Stimulated activated naive CD4-positive, alpha-beta T cell (primary cell): ENCODE measurements at places on chromosomes 4 and X.
A peak's percentile ranks its signal among the peaks of the same experiment; 100 is the strongest.

GRCh38 chrX:103338663-103339062 lies 8.6 kb downstream of the TCEAL7 start:
- DNase-seq, result no peak

GRCh38 chrX:129983575-129984110 lies 1.2 kb downstream of the BCORL1 start:
- peak; percentile 37 for DNase-seq

GRCh38 chr4:177528620-177529019 lies 86.4 kb upstream of the AGA start:
- no peak for DNase-seq

- DNase-seq, result no peak
These were observed 100.9 kb upstream of the RADX start for GRCh38 chrX:106510713-106511403.

- no peak for DNase-seq
These were observed 12.0 kb upstream of the GPR78 start for GRCh38 chr4:8568068-8568668.

DNA sequence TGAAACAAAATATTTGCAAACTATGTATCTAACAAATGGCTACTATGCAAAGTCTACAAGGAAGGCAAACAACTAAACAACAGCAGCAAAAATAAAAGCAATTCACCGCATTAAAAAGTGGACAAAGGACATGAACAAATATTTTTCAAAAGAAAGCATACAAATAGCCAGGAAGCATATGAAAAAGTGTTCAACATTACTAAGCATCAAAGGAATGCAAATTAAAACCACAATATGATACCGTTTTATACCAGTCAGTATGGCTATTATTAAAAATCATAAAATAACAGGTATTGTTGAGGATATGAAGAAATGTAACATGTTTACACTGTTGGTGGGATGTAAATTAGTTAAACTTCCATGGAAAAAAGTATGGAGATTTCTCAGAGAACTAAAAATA lies 1106.7 kb downstream of the PDHA2 start:
- no peak for DNase-seq

DNA sequence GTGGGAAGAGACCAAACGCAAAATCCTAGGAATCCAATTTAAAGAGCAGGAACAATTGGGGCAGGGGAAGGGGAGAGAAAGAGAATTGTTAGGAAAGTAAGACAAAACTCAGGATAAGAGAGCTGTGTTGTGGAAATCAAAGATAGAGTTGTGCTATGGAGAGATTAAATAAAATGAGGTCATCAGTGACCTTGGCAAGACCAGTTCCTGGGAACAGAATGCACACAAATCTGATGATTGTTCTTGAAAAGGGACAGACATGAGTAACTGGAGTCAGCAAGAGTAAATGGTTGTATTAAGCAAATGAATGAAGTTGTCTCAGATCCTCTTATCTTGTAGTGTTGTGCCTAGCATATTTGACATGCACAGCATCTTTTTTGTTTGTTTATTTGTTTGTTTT lies 267.4 kb downstream of the IL1RAPL1 start:
- DNase-seq, result no peak

DNA sequence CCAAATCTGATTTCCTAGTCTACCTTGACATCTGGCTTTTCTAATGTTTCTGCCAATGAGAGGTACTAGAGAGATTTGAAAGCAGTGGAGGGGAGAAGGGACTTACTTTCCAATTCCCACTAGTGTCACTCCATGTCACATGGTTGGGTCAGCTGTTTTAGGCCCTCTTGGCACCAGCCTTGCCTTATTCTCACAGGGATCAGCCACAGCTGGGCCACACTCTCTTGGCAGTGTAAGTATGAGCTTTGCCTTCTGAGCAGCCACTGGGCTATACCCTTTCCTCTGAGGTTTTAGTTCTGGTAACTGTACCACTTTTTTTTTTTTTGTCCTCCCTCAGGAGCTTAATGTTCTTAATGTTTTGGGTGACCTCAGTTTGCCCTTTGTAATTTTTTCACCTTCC lies 10.2 kb upstream of the ADH1C start:
- DNase-seq, result no peak

- no peak for DNase-seq
These were observed 177.1 kb downstream of the BMPR1B start for GRCh38 chr4:94934864-94935263.

- DNase-seq, result no peak
These were observed 16.5 kb downstream of the THAP6 start for GRCh38 chr4:75530556-75531322.

DNA sequence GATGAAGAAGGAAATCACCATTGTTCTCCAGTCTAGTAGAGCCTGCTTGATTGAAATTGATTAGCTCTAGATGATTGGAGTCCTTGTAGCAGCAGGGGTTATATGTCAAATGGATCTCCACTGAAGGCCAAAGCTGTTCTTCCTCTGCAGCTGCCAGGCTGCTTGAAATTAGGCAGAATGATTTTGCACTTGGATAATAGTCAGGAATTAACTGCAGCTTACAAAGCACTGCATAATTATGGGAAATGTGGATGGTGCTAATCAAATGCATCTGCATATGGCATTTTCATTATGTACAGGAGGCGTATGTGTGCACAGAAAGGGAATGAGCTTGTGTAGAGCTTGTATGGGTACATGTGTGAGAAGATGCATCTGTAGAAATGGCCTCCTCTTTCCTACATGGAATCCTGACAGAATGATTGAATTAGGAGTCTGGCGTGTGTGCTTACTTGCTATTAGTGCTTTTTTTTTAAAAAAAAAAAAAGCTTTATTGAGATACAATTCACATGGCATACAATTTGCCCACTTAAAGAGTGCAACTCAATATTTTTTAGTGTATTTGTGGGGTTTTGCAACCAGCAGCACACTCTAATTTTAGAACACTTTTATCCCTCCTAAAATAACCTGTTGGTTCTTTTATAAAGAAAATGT lies 65.9 kb downstream of the TMEM131L start:
- no peak for DNase-seq

DNA sequence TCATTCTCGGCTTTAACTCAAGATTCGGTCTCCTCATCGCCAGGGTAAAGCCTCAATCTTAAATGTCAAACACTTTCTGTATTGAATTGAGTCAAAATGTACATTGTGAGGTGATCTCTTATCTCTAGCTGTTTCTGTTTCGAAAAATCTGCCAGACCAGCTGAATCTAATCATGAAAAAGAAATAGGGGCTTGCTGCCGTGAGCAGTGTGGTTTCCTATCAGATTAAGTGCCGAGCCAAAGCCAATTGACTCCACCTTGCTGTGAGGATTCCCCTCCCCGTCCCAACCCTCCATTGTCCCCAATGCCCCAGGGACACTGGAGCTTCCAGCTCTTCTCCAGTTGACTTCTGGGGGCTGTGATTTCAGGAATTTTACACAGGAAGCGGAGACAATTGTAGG lies 12.5 kb upstream of the CRLF2 start:
- DNase-seq, result no peak

GRCh38 chr4:24248674-24249630 lies 335.4 kb downstream of the DHX15 start:
- DNase-seq, result no peak

DNA sequence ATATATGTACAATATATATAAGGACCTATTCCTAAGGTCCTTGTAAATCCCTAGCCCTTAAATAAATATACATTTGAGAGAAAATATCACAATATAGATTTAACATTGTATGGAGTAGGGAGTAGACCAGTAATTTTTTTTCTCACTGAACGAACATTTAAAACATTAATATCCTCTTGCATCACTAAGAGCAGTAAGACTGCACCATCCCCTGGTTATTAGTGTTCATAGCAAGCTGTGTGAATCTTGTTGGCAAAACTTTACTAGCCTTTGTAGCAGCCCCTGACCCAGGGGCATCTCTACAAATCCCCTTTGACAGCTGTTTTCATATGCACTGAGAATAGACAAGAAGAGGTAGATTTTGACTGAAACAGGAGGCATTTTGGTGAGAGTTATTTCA lies 146.5 kb downstream of the IL1RAPL2 start:
- DNase-seq, result no peak

GRCh38 chrX:103344606-103345005 lies 11.7 kb upstream of the TCEAL9 start:
- DNase-seq, result no peak

GRCh38 chrX:42385730-42386129 lies 392.2 kb downstream of the PPP1R2C start:
- DNase-seq, result no peak

DNA sequence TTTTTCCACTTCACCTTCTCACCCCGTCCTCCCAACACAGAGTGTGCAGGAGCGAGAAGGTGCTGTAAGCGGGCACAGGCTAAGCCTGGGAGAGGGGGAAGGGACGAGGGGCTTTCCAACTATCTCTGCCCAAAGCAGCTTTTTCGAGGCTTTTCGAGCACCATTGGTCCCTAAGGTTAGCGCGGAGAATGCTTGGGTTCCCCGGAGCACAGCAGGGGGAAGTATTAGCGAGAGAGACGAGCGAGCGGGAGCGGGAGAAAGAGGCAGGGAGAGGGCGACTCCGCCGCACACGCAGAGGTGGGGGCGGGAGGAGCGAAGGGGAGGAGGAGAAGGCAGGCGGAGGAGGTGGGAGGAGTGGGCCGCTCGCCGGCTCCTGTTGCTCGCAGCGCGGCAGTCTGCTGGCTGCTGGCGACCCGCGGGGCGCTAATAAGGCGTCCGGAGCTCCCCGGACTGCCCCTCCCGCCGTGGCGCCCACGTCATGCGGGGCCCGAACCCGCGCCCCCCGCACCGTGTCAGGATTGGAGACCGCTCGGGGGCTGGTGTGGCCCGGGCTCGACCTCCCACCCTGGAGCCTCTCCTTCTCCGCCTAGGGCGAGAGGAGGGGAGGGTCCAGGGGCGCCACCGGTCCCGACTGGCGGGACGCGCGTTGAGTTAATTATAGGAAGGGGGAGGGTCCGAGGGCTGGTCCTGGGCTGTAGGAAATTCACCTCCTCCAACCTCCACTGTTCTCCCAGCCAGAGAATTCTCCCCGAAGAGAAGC lies at the start of gene ADAMTS3:
Gene ADAMTS3 (minus strand): TSS at position 263 of the 760 bp plus-strand sequence. CDS start 459 bp downstream, outside the sequence.
- DNase-seq, result no peak

GRCh38 chr4:187366530-187366929 lies 629.0 kb upstream of the ZFP42 start:
- no peak for DNase-seq

GRCh38 chr4:178993306-178993705 lies 1551.1 kb upstream of the AGA start:
- DNase-seq, result no peak

- no peak for DNase-seq
These were observed 1.4 kb upstream of the CORIN start for GRCh38 chr4:47839259-47839658.

GRCh38 chr4:95095348-95095974 lies 337.7 kb downstream of the BMPR1B start:
- no peak for DNase-seq

- DNase-seq, result no peak
These were observed 734 bp upstream of the SH3TC1 start for GRCh38 chr4:8198206-8198905.

DNA sequence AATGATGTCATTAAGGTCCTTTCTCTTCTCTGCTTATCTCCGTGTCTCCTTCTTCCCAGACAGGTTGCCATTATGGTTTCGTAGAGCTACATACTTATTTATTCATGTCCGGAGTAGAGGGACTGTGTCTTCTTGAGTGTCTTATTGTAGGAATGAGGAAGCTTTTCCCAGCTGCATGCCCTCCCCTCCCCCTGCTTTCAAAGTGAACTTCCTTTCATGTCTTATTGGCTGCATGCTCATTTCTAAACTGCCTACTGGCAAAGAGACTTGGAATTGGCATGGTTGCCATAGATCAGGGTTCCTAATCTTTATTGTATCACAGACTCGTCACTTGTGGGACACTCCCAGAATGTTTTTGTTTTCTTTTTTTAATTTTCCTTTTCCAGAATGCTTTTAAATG lies 15.4 kb downstream of the VAMP7 start:
- DNase-seq, result no peak

DNA sequence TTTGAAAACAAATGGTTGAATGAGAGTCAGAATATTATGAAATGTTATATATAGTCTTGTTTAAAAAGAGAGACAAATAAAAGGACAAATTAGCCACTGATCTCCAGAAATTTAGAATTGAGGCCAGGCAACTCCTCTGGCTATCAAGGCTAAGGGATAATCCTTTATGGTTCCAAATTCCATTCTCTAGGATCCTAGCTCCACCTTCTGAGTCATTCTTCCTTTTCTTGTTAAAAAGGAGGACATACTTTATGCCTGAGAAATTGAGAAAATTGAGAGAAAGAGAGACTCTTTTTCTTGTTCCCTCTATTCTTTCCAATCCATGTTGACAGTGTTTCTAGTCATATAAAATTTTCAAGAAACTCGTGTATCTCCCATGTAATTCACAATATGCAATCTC lies 1299.5 kb downstream of the FSTL5 start:
- no peak for DNase-seq

DNA sequence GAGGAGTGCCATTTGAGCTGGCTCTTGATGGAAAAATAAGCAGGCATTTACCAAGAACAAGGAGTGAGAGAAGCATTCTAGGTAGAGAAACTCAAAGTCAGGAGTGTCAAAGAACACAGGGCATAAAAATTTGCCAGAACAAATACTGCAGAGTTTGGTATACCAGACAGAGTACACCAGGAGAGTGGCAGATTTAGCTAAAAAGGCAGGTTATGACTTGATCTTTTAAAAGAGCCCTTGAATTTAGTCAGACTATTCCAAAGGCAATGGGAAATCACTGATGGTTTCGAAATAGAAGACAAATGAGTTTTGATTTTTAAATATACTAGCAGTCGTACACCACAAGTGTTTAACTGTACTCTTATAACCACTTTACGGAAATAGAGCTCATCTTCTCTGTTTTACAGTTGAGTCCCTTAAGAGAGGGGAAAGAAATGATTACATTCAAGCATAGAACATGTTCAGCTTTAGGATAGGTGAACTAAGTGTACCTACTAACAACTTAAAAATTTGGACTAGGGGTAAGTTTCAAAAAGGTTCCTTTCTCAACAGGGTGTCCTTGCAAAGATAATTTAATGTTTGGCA lies 10.2 kb downstream of the UBE2D3 start:
- no peak for DNase-seq

GRCh38 chrX:54419559-54420302 lies 20.5 kb upstream of the TSR2 start:
- DNase-seq, result no peak

DNA sequence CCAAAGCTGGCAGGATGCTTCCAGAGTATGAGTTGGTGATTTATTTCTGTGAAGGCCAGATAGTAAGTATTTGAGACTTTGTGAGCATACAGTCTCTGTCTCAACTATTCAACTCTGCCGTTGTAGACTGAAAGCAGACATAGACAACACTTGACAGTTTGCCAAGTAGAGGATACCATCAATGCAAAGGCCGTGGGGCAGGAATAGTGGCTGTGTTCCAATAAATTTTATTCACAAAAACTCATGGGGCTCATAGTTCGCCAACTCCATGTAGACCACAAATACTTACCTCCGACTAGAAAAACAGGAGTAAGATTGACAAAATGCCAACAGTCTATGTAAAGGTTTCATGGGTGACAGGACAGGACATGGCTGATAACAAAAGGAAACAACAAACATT lies 3.7 kb upstream of the PIR start:
- no peak for DNase-seq

DNA sequence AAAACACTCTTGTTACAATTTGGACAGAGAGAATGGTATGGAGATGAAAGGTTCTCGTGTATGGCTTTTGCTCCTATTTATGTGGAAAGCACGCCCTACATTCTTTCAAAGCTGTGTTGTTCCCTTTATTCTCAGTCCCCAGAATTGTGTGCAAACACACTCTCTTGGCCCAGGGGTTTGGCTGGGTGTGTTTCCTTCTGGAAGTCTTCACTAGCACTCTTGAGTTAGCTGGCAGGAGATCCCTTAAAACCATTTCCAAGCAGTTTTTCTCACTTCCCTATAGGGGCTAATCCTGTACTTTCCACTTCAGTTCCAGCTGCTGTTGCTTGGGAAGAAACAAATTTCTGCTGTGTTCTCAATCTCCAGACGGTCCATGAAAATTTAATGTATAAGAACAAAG lies 35.1 kb downstream of the FHL1 start:
- no peak for DNase-seq
